SHP77 (cell line): ENCODE measurements at places on chromosomes 7 and 10.

GRCh38 chr10:31134311-31134952 is 102.8 kb upstream of the ZNF438 start:
- no peak for DNase-seq

GRCh38 chr7:4835398-4836205 is 26.2 kb downstream of the PAPOLB start:
- no peak for DNase-seq

DNA sequence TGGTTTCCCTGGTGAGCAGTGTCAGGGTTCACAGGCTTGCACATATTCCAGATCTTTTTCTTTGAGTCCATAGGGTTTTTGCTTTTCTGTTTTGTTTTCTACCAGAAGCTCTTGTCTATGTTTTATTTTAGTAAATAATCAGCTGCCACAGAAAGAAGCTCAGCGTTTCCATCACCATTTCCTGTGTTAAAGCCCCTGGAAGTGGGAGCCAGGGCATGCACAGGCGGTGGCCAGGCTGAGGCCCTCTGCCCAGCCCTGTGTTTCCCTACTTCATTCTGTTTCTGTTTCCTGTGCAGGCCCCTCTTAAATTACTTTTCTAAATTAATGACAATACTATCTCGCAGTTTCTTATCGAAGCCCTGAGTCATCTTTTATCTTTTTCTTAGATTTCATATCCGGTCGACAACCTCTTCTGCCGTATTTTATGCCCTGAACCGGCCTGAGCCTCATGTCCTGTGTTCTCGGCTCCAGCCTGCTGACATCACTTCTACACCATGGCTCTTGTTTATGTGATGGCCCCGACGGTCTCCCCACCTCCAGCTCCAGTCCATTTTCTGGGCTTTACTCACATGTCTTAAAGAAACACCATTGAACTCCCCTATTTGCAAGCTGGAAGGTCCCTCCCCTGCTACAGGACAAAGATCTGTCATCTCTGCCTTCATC is 442.2 kb downstream of the TCERG1L start:
- DNase-seq, result no peak

DNA sequence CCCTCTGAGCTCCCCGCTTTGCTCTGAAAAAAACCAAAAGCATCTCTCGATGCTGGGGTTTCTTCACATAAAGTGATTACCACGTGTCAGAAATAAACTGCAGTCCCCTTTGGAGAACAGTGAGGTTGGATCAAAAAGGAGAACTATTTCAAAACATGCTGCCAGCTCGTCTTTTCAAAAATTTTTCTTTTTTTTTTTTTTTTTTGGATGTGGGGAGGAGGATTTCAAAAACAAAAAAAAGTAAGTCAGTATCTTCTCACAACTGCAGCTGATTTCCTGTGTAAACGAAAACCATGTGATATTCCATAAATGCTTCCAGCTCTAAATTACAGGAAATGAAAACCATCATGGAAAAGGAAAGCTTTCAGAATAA is 155.0 kb upstream of the LYZL2 start:
- no peak for DNase-seq

DNA sequence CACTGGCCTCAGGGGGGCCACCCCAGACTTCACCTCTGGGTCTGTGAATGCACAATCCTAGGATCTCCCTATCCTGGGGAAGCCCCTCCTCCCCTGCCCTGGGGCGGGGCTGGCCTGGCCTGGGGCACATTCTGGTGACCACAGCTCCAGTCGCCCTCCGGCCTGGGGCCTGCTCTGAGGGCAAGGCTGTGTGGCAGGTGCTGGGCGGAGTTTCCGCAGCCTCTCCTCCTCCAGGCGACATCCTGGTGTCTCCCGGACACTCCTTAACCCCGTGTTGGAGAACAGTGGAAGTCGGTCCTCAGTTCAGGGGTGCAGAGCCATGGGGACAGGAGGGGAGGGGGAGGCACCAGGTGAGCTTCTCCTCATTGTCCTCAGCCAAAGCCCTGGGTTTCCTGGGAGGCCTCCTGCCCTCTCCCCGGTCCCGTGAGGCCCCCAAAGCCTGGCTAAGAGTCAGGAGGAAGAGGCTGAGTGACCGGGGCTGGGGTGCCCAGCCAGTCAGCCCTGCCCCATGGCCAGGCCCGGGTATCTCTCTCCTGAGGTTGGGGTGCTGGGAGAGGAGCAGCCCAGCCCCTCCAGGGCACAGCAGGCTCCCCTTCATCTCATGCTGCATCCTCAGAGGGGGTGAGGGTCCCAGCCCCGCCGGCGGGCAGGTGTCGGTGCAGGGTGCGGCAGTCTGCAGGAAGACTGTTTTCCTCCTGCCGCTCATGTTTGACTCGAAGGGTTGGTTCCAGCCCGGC is 22.6 kb downstream of the UNCX start:
- DNase-seq, result no peak

DNA sequence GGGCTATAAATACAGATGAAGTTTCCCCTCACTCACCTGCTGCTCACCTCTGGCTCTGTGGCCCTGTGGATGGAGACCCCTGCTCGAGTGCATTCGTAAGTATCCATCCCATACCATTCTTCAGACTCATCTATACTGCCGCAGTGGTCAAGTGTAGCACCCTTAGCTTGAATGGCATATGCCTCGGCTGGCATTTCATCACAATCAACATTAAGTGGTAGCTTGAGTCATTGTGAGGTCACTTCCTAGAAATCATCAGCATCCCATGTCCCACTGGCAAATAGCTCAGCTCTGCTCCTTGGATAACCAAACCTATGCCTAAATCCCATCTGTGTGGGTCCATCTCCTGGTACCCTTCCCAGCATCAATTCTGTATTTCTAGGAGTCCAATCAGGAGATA is 38.2 kb downstream of the MDH2 start:
- DNase-seq, result no peak

DNA sequence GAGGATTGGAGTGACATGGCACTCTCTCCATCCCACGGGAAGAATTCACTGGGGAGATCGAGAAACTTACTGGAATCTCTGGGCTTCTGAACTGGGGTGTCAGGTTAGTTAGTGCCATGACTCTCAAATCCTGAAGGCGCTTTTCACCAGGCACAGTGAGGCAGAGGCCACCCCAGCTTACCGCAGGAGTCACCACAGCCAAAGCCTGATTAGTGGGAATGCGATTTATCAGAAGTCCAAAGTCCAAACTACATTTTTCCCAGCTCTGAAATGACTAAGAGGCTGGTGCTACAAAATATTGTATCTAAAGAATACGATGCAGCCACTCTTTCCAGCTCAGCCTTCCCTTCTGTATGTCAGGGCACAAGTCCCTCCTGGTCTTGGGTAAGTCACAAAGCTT is 334.8 kb upstream of the SHH start:
- DNase-seq, result no peak

DNA sequence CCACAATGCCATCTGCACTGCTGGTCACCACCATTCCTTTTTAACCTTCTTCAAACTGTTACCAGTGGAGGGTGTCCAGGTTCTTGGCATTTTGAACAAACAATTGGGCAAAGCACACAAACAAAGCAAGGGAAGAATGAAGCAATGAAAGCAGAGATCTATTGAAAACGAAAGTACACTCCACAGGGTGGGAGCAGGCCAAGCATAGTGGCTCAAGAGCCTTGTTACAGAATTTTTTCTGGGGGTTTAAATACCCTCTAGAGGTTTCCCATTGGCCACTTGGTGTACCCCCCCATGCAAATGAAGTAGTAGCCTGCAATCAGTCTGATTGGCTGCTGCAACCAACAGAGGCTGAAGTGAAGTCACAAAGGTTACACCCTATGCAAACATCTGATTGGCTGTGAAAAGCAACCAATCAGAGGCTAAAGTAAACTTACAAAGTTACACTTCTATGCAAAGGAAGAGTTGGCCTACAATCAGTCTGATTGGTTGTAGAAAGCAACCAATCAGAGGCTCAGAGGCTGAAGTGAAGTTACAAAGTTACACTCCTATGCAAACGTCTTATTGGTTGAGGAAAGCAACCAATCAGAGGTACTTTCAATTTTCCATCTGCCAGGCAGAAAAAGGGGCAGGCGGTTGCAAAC is 103.2 kb upstream of the WAC start:
- DNase-seq, result no peak

GRCh38 chr10:69253171-69253570 is 25.1 kb upstream of the HK1 start:
- DNase-seq, result no peak

DNA sequence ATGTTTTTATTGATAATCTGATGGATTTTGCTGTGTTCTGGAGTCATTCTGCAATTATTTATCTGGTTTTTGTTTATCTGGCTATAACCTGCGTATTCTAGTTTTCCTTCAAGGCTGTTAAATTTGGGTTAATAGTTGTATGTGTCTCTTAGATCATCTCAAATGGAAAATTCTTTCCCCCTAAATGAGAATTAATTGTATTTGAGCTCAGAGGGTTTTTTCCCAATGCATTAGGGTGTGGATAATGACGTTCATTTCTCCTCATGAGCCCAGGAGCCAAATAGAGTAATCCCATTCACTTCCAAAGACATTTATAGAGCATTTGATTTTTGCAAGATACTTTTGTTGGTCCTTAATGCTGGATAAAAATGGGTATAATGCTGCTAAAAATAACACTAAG is 564.6 kb downstream of the GALNT17 start:
- no peak for DNase-seq

- no peak for DNase-seq
These were observed 15.9 kb downstream of the C10orf90 start for GRCh38 chr10:126654579-126654978.

DNA sequence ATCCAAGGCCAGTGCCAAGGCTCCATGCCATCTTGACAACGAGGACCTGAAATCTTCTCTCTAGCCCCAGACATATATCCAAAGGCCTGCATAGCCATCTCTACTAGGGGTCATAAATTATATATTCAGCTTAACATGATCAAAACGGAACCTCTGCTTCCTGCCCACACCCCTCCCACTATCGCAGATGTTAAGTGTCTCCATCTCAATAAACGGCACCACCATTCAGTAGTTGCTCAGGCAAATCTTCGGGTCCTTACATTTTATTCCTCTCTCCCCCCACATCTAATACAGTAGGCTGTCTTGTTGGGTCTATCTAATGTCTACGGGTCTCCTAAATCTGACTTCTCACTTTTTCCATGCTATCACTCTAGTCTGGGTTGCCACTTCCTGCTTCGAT is 201.1 kb upstream of the PLXNA4 start:
- DNase-seq, result no peak
